Stimulated activated CD4-positive, alpha-beta T cell treated with anti-CD3 and anti-CD28 coated beads, Interleukin-15, amount 100 ng/mL, for 24 hours (primary cell): ENCODE measurements at places on chromosomes 1 and 21.

DNA sequence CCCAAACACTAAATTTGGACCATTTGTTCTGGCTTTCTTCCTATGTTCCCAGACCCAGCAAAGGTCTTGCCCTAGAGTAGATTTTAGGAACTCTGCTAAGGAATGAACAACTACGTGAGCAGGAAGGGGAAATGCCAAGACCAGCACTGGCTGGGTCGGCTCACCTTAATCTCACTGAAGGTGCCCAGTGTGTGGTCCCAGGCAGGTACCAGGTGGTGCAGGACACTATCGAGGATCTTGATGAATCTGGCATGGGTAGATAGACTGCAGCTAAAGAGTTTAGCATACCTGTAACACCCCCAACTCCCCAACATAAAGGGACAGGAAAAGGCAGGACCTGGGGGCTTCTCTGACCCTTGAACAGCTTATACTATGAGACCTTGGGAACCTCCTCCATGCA is 3.0 kb downstream of the HECTD3 start:
- no peak for DNase-seq

DNA sequence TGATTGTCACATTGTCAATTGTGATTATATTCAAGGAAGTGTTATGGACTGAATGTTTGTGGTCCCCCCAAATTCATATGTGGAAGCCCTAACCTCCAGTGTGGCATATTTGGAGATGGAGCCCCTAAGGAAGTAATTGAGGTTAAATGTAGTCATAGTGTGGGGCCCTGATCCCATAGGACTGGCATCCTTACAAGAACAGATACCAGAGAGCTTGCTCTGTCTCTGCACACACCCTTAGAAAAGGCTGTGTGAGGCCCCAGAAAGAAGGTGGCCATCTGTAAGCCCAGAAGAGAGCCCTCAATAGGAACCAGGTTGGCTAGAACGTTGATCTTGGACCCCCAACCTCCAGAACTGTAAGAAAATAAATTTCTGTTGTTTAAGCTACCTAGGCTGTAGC is 28.1 kb downstream of the VANGL1 start:
- DNase-seq: no peak

- no peak for DNase-seq
These were observed 109.4 kb downstream of the TLR5 start for GRCh38 chr1:223033658-223034057.

GRCh38 chr21:16264319-16264718 is 534.5 kb downstream of the USP25 start:
- DNase-seq: no peak

DNA sequence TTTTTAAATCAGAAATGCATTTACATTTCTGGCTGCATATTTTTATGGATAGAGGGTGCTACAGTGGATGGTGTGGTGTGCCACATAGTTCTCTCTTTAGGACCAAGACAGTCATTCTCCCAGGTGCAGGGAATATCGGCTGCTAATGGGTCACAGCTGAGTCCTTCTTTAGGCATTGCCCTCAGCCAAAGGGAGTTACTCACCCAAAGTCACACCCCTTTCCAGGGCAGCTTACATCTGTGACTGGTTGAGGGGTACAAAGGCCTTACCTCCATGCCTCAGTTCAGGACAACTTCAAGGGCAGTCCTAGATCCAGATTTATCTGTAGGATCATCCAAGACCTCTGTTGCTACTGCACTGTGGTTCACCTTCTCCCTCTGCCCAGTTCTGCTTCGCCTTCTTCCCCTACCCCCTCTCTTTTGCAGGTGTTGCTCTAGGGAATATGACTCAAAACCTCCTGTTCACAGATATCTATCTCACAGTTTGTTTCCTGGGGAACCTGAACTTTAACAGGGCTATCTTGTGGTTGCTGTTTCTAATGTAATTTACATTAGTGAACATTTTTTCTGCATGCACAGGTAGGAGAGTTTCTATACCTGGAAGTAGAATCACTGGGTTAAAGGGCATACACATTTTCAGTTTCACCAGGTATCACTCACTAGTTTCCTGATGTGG is 413.9 kb downstream of the RPS6KC1 start:
- no peak for DNase-seq

- DNase-seq: peak; percentile 79
These were observed 12.3 kb upstream of the GJA8 start for GRCh38 chr1:147890177-147890790.

DNA sequence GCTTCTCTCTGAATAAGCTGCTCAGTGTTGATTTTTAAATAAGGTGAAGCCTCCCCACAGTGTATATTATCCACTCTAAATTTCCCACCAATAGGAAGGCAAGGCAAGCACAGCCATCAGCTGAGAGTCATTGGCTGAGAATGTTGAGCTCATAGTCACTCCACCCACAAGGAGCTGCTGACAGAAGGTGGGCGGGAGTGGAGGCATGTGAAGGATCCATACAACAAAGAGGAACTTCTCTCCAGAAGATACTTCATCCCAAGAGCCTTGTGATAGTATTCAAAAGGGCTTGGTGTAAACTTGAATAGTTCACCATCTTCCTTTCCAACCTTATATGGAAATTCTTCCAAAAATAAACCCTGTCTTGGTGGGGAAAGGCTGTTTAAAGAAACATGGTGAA is 42.8 kb downstream of the SAMD13 start:
- DNase-seq: no peak

GRCh38 chr1:147794570-147794969 is 34.2 kb upstream of the GJA5 start:
- DNase-seq: no peak

DNA sequence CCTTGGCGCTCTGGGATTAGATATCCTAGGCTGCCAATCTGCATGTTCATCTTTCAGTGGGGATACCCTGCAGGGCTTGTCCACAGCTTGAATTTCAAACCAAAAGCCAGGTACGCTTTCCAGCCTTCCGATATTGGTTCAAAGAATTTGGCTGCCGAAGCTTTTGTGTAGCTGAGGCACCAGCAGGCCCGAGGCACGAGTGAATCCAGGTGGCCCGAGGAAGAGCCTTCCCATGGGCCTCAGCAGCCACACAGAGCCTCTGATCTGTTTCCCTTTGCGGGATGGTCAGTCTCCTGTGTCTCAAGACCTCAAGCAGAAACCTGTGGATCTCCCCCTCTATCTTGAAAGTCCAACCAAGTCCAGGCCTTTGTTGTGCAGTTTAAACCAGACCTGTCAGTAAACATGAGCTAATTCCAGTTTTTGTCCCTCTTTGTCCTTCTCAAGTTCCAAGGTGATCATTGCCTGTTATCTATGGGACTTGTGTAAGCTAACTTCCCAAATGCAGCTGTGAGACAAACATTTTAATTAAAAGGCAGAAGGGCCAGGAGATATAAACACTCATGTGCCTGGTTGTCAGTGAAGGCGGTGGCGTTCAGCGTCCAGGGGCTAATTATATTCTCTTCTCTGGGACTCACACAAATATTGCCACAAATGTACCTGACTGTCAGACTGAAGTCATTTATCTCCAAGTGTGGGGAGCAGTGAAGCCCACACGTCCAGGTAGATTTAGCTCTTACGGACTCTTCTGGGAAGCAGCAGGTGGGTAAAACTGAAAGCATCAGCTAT is 30.6 kb downstream of the VANGL1 start:
- no peak for DNase-seq

DNA sequence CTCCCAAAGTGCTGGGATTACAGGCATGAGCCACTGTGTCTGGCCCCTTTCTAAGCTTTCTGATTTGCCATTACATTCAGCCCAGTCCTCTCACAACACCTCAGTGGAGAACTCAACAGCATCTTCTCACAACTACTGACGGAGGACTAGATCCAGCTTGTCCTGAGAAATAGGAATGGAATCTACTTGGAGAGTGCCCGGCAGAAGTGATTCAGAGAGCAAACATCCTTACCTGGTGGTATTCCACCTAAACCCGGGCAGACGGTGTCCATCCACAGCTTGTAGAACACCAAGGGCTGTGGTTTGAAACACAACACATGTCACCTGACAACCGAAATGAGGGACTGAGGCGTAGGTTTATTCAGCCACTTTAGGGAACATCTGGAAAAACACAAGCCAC is 28.8 kb upstream of the CCSAP start:
- no peak for DNase-seq

DNA sequence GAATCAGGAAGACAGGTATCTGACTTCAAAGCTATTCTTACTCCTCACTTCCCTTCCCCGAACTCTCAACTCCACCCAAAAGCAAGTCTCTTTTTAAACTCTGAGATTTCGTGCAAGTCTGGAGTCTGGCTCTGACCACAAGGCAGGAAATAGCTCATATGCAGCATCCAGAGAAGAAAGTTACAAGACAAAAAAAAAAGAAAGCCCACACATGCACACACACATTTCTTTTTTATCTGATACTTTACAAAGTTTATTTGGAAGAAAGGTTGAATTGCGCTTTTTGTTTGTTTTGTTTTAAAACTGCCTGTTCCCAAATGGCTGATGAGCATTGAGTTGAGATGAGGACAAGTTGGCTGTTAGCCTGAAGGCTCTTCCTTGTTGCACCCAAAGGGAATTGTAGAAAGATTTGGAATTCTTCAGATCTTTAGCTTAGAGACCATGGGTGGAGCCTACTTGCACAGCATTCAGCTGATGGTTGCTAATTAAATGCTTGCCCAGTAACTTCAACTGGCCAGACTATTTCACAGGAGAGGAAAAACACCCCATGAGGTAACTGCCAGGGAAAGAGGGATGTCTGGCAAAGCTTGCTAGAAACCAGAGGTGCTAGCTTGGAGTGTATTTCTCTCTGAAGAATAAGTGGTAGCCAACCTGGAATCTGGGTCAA is 490.3 kb downstream of the TTLL7 start:
- peak; percentile 39 for DNase-seq

- DNase-seq: peak; percentile 90
These were observed at the start of gene PPFIA4 for GRCh38 chr1:203026031-203026665. Gene PPFIA4, plus strand, starts transcription at chr1:203026491. Its CDS starts 12,518 bp downstream, at chr1:203039009.

DNA sequence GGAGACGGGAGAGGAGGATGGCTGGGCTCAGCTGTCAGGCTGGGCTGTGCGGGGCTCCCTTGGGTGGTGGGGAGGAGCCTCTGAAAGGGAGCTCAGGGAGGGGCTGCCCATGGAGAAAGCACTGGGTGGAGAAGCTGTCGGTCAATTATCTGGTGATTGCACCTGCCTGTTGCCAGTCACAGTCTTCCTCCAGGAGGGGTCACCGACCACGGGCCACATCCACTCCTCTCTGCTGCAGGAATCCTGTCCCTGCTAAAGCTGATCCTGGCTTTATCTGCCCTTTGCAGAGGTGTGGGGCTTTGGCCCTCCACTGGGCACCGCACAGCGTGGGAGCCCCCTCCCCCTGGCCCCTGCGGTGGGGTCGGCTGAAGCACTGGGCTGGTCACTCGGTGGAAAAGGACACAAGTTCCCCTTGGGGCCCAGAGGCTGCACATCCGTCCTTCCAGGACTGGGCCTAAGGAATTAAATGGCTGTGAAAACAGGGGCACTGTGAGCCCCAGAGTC is 21.8 kb upstream of the COL18A1 start:
- DNase-seq: no peak

DNA sequence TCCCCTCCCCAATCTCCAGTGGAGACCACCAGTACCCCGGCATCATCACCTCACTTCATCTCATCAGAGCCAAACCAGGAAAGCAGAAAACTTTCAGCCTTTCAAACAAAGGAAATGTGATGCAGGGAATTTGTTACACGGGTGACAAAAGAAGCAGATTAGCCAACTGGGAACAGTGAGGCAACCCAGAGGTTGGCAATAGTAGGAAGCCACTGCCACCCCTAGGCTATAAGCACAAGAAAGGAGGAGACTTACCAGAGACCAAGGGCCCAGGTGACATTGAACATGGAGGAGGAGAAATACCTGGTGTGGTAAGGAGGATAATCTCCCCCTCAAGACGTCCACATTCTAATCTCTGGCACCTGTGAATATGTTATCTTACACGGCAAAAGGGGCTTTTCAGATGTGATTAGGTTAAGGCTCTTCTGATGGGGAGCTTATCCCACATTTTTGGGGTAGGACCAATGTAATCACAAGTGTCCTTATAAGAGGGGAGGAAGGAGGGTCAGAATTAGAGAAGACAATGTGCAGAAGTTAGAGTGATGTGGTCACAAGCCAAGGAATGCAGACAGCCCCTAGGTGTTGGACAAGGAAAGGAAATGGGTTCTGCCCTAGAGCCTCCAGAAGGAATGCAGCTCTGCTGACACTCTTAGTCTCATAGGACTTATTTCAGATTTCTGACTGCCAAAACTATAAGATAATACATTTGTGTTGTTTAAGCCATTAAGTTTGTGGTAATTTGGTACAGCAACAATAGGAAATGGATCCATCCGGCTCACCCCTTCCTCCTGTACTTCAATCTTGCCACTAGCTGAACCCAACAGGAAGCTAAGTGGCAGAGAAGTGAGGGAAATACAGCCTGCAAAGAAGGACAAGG is 83.6 kb upstream of the VAV3 start:
- no peak for DNase-seq

GRCh38 chr1:99315305-99315704 is 51.0 kb downstream of the PLPPR4 start:
- DNase-seq: no peak

- no peak for DNase-seq
These were observed 34.5 kb upstream of the KCNE1 start for GRCh38 chr21:34546542-34546941.

DNA sequence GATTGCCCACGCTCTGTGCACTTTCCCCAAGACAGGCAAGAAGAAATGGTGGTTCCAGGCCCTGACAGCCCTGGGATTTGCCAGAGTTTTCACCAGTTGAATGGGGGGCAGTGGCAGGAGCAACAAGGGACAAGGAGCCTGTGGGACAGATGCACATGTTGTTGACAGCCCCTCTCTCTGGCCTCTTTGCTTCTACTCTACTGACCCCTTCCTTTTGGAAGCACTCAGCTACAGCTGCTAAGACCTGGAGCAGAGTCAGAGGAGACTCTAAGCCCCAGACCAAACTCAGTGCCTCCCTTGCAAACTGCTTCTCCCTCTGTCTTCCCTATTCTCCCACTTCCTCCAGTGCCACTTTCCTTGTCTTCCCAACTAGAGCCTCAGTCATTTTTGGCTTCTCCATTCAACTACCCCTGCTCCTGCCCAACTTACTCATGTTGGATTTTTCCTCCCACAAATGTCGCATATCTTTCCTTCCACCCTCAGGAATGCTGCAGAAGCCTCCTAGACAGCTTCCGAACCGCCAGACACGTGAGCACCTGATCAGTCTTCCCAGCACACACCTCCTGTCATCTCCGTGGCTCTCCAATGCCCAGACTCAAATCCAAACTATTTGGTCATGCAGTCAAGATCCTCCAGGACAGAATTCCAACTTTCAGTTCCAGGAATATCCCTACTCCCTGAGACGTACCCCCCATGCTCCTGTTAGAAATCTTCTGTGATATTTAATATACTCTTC is 9.1 kb downstream of the INKA2 start:
- no peak for DNase-seq

GRCh38 chr1:203054184-203054583 is 27.9 kb downstream of the PPFIA4 start:
- DNase-seq: no peak

- no peak for DNase-seq
These were observed 15.9 kb upstream of the CPLANE2 start for GRCh38 chr1:16252912-16253311.
